ENCODE measurements at places on chromosomes 4 and X. TPM values are rescaled to one million over a fixed set of nuclear protein-coding genes. Genes with fewer than 3 reads are reported as not detected.

Gene PRMT9
- 6.9 TPM for total RNA-seq

GRCh38 chr4:24519649-24520048 is 64.7 kb downstream of the DHX15 start:
- H3K36me3 ChIP-seq, result no peaks in the 10 kb centered on the region
- no peak overlapping the region for H3K4me3 ChIP-seq
- H3K27me3 ChIP-seq, result no peaks in the 10 kb centered on the region
- no peak for DNase-seq
- no peaks in the 10 kb centered on the region for H3K4me1 ChIP-seq

- no peaks in the 10 kb centered on the region for H3K4me1 ChIP-seq
- H3K27ac ChIP-seq, result no peak overlapping the region
- no peak overlapping the region for H3K4me3 ChIP-seq
- H3K27me3 ChIP-seq, result no peaks in the 10 kb centered on the region
These were observed 347.4 kb downstream of the BMPR1B start for GRCh38 chr4:95105112-95105511.

GRCh38 chrX:31580726-31581125 is 508.9 kb upstream of the FTHL17 start:
- H3K27ac ChIP-seq, result no peak overlapping the region
- H3K36me3 ChIP-seq, result no peaks in the 10 kb centered on the region

GRCh38 chr4:18057821-18058533 is 36.4 kb upstream of the LCORL start:
- H3K4me3 ChIP-seq, result no peak overlapping the region
- DNase-seq, result no peak
- peaks cover 10% of the 10 kb centered on the region for H3K4me1 ChIP-seq
- peaks cover 14% of the 10 kb centered on the region for H3K27me3 ChIP-seq
- H3K36me3 ChIP-seq, result no peaks in the 10 kb centered on the region

- H3K27me3 ChIP-seq, result no peaks in the 10 kb centered on the region
- no peak overlapping the region for H3K4me3 ChIP-seq
- H3K4me1 ChIP-seq, result no peaks in the 10 kb centered on the region
- no peak for DNase-seq
- no peaks in the 10 kb centered on the region for H3K36me3 ChIP-seq
These were observed 69.4 kb upstream of the SORBS2 start for GRCh38 chr4:185881430-185881829.

DNA sequence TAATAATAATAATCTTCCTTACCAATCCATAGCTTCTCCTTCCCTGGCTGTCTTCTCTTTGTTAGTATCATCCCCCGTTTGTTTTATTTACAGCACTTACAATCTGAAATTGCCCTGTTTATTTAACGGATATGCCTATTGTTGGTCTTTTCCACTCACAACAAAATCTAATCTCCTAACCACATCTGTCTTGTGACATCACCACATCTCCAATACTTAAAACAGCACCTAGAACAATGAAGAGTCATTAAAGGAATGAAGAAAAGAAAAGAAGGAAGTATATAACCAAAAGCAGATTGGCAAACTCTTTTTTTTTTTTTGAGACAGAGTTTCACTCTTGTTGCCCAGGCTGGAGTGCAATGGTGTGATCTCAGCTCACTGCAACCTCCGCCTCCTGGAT is 38.7 kb upstream of the JADE1 start:
- no peak overlapping the region for H3K4me3 ChIP-seq
- H3K27me3 ChIP-seq, result no peaks in the 10 kb centered on the region
- DNase-seq, result no peak
- no peaks in the 10 kb centered on the region for H3K36me3 ChIP-seq

DNA sequence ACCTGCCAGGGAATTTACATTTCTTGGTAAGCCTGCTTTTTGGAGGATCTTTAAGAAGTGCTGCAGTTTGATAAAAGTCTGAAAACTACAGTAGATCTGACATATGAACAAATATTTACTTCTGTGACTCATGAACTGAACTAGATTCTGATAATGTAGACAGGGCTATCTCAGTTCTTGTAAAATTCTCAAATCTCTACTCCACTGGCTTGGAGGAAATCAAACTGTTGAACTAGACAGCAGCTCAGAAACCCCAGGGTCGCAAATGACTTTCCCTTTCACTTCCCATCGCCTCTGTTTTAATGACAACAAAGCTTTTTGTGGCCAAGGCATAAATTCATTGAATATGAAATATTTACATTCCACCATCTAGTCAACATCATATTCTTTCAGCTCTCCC is 15.4 kb upstream of the OCIAD1 start:
- H3K36me3 ChIP-seq, result no peaks in the 10 kb centered on the region
- H3K4me3 ChIP-seq, result no peak overlapping the region
- H3K27ac ChIP-seq, result no peak overlapping the region
- H3K4me1 ChIP-seq, result no peaks in the 10 kb centered on the region
- H3K27me3 ChIP-seq, result no peaks in the 10 kb centered on the region

Gene GAGE12H
- total RNA-seq, result not detected

GRCh38 chr4:153791746-153792617 is 3.1 kb upstream of the SFRP2 start:
- H3K27ac ChIP-seq, result no peak overlapping the region
- peak overlapping the region; percentile 51 for H3K4me3 ChIP-seq
- H3K4me1 ChIP-seq, result peaks cover 40% of the 10 kb centered on the region
- no peaks in the 10 kb centered on the region for H3K36me3 ChIP-seq
- peaks cover 45% of the 10 kb centered on the region for H3K27me3 ChIP-seq
- DNase-seq, result no peak

Gene CENPE
- total RNA-seq, result 19.7 TPM

DNA sequence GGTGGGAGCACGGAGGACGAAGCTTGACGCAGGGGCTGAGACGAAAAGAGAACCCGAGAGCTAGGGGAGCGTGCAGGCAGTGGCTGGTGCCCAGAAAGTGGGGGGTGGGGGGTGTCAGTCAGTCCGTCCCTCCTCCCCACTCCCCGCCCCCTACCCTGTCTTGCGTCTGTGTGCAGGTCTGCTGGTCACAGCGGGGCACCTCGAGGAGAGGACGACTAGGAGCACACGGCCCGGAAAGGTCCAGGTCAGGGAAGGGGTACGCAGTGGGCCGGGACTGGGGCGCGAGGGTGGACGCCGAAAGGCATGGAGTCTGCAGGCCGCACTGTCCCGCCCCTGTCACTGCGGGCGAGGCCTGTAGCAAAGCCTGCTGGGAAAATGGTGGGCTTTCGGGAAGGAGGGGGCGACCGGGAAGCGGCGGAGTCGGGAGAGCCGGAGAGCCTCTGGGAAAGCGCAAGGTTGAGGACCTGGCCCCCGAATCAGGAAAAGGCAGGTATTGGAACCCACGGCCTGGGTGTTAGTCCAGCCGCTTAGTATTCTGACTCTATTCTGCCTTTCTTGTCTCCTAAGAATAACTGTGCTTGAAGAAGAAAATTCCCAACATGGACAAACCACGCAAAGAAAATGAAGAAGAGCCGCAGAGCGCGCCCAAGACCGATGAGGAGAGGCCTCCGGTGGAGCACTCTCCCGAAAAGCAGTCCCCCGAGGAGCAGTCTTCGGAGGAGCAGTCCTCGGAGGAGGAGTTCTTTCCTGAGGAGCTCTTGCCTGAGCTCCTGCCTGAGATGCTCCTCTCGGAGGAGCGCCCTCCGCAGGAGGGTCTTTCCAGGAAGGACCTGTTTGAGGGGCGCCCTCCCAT is 769 bp downstream of the TCEAL1 start:
- peak overlapping the region; percentile 70 for H3K27ac ChIP-seq
- peak overlapping the region; percentile 82 for H3K4me3 ChIP-seq
- peaks cover 4% of the 10 kb centered on the region for H3K4me1 ChIP-seq
- H3K36me3 ChIP-seq, result no peaks in the 10 kb centered on the region
- H3K27me3 ChIP-seq, result no peaks in the 10 kb centered on the region

DNA sequence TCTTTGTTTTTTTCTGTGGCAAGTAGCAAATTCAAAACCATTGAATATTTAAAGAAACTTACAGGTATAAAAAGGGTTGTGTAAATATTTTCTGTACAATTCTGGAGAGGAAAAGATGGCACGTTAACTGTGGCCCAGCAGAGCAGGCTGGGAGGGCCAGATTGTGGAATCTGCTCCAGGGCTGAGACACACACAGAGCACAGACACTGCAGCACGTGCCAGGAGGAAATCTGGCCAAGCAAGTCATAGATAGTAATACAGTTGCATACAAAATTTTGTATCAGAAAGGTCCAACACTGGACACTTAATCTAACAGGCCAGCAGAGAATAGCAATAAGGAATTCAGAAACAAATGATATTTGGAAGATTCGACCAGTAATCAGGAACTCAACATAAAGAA is 763.7 kb downstream of the PDHA2 start:
- H3K27ac ChIP-seq, result no peak overlapping the region
- H3K4me3 ChIP-seq, result no peak overlapping the region
- H3K4me1 ChIP-seq, result no peaks in the 10 kb centered on the region
- DNase-seq, result no peak

GRCh38 chrX:29490606-29491005 is 724.8 kb upstream of the MAGEB2 start:
- H3K4me3 ChIP-seq, result no peak overlapping the region
- no peak overlapping the region for H3K27ac ChIP-seq
- DNase-seq, result no peak
- no peaks in the 10 kb centered on the region for H3K27me3 ChIP-seq
- no peaks in the 10 kb centered on the region for H3K4me1 ChIP-seq

GRCh38 chr4:67327245-67328017 is 217.9 kb downstream of the CENPC start:
- H3K4me1 ChIP-seq, result no peaks in the 10 kb centered on the region
- no peak overlapping the region for H3K27ac ChIP-seq
- H3K36me3 ChIP-seq, result no peaks in the 10 kb centered on the region
- H3K4me3 ChIP-seq, result no peak overlapping the region

DNA sequence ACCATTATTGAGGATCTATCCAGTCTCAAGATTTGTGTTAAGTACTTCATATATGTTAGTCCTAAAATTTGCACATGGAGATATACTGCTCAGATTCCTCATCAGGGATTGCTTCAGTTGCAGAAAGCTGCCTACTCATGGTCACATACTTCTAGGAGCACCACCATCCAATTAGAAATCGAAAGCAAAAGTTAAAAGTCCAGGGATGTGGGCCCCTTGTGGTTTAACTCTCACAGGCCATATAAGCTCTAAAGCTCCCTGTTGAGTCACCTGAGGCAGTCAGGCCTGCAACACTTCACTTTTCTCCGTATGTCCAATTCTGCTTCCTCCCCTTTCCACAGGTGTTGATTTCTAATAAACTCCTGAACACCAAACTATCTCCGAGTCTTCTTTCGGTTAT is 84.2 kb downstream of the CNOT6L start:
- H3K4me1 ChIP-seq, result peaks cover 36% of the 10 kb centered on the region
- H3K4me3 ChIP-seq, result peak overlapping the region; percentile 31
- peak overlapping the region; percentile 5 for H3K27ac ChIP-seq
- DNase-seq, result peak; percentile 39
